ENCODE measurements at places on chromosomes 4 and X. TPM values are rescaled to one million over a fixed set of nuclear protein-coding genes. Genes with fewer than 3 reads are reported as not detected.

DNA sequence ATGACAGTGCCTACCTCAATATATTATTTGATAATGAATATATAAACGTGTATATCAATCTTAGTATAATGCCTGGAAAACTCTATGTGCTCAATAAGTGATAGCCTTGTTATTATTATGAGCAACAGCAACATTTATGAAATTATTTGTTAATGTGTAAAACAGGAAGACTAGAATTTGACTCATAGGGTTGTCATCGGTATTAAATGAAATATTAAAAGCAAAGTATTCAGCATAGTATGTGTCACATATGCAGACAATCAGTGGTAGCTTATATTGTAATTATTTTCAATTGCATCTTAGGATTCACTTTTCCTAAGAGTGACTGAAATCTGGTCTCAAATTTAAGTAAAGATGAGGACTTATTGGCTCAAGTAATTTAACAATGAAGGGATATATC lies 24.6 kb downstream of the SPANXD start:
- no peak overlapping the region for H3K27ac ChIP-seq
- H3K4me1 ChIP-seq = no peaks in the 10 kb centered on the region
- no peaks in the 10 kb centered on the region for H3K36me3 ChIP-seq
- no peaks in the 10 kb centered on the region for H3K27me3 ChIP-seq

- H3K36me3 ChIP-seq = no peaks in the 10 kb centered on the region
- H3K4me3 ChIP-seq = no peak overlapping the region
- H3K27ac ChIP-seq = no peak overlapping the region
- no peak for DNase-seq
These were observed 1144.2 kb downstream of the FAT4 start for GRCh38 chr4:126458993-126459392.

- no peak for DNase-seq
- no peaks in the 10 kb centered on the region for H3K4me1 ChIP-seq
- H3K4me3 ChIP-seq = no peak overlapping the region
These were observed 40.1 kb downstream of the SATL1 start for GRCh38 chrX:85203461-85203970.

GRCh38 chr4:177530561-177530960 lies 88.3 kb upstream of the AGA start:
- H3K27ac ChIP-seq = no peak overlapping the region
- H3K4me3 ChIP-seq = no peak overlapping the region
- no peak for DNase-seq
- peaks cover 4% of the 10 kb centered on the region for H3K36me3 ChIP-seq
- H3K4me1 ChIP-seq = peaks cover 3% of the 10 kb centered on the region

- no peaks in the 10 kb centered on the region for H3K27me3 ChIP-seq
- DNase-seq = no peak
- no peak overlapping the region for H3K4me3 ChIP-seq
- no peak overlapping the region for H3K27ac ChIP-seq
- H3K36me3 ChIP-seq = no peaks in the 10 kb centered on the region
These were observed 1698.3 kb downstream of the STIM2 start for GRCh38 chr4:28558895-28559294.

DNA sequence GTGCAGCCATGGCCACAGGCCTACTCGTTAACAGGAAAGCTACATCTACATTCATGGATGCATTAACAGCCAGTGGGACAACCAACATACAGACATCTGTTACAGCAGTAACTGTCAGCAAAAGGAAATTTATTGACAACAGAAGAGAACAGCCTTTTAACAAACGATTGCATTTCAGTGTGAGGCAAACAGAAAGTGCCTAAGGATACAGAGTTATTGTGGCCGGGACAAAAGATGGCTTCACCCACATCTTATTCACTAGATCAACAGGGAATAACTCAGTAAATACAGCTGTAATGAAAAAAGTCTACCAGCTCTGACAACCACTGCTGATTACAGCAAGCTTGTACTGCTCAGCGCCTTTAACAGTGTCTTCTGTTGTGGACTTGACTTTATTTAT lies 61.5 kb upstream of the TBL1X start:
- DNase-seq = no peak
- H3K4me1 ChIP-seq = no peaks in the 10 kb centered on the region
- H3K4me3 ChIP-seq = no peak overlapping the region
- no peaks in the 10 kb centered on the region for H3K27me3 ChIP-seq
- H3K27ac ChIP-seq = no peak overlapping the region
- no peaks in the 10 kb centered on the region for H3K36me3 ChIP-seq

GRCh38 chrX:15930585-15930984 lies 76.0 kb upstream of the AP1S2 start:
- no peaks in the 10 kb centered on the region for H3K36me3 ChIP-seq
- peaks cover 38% of the 10 kb centered on the region for H3K27me3 ChIP-seq
- no peak overlapping the region for H3K27ac ChIP-seq
- DNase-seq = no peak

DNA sequence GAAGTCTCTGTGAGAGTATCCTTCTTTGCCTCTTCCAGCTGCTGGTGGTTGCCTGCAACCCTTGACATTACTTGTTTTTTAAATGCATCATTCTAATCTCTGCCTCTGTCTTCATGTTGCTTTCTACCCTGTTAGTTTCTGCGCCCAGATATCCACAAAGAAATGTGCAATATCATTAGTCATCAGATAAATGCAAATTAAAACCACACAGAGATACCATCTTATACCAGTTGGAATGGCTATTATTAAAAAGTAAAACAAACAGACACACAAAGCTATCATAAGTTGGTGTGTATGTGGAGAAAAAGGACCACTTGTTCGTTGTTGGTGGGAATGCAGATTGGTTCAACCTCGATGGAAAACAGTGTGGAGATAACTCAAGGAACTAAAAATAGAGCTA lies 517.4 kb downstream of the FAT4 start:
- DNase-seq = no peak
- no peak overlapping the region for H3K4me3 ChIP-seq
- H3K4me1 ChIP-seq = no peaks in the 10 kb centered on the region
- no peak overlapping the region for H3K27ac ChIP-seq
- H3K27me3 ChIP-seq = no peaks in the 10 kb centered on the region

- no peaks in the 10 kb centered on the region for H3K27me3 ChIP-seq
- no peak overlapping the region for H3K4me3 ChIP-seq
- no peaks in the 10 kb centered on the region for H3K4me1 ChIP-seq
- H3K27ac ChIP-seq = no peak overlapping the region
- DNase-seq = no peak
These were observed 152.0 kb upstream of the FTHL17 start for GRCh38 chrX:31223817-31224216.

GRCh38 chr4:30838331-30838730 lies 118.2 kb downstream of the PCDH7 start:
- H3K27me3 ChIP-seq = no peaks in the 10 kb centered on the region
- H3K36me3 ChIP-seq = peaks cover 5% of the 10 kb centered on the region
- DNase-seq = no peak

DNA sequence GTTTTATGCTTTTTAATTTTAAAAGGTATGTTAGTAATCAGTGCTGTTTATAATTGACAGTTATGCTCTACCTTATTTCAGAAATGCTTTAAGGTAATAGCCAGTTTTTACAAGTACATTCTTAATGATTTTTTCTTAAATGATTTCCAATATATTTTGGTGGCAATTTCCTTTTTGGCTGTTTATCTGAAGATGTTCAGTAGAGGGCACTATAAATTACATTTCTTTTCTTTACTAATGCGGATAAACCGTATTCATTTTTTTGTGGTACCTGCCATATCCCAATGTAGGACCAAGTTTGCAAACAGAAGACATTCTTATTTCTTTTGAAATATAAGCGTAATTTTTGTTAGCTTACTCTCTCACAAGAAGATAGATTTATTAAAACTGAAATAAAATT lies 65.4 kb downstream of the CCKAR start:
- DNase-seq = no peak
- no peak overlapping the region for H3K27ac ChIP-seq
- H3K36me3 ChIP-seq = peaks cover 34% of the 10 kb centered on the region
- peaks cover 6% of the 10 kb centered on the region for H3K4me1 ChIP-seq
- H3K4me3 ChIP-seq = no peak overlapping the region
- H3K27me3 ChIP-seq = no peaks in the 10 kb centered on the region

DNA sequence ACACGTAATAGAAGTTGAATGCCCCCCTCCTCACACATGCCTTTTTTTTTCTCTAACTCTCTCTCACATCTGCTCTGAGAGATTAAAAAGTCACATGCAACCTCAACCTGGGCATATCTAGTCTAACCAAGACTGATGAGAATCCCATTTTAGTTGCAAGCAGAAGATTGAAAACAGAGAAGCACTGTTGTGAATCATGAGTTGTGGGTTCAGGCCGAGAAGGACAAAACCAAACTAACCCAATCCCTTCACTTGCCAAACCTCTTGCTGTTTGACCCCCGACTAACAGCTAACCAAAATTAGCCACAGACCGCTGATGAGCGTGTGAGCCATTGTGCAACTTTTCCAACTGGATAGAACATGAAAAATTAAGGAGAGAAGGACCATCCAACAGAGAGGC lies 31.8 kb downstream of the CXCL1 start:
- H3K4me3 ChIP-seq = no peak overlapping the region
- no peaks in the 10 kb centered on the region for H3K27me3 ChIP-seq
- no peak for DNase-seq
- no peaks in the 10 kb centered on the region for H3K4me1 ChIP-seq
- H3K27ac ChIP-seq = no peak overlapping the region
- no peaks in the 10 kb centered on the region for H3K36me3 ChIP-seq

DNA sequence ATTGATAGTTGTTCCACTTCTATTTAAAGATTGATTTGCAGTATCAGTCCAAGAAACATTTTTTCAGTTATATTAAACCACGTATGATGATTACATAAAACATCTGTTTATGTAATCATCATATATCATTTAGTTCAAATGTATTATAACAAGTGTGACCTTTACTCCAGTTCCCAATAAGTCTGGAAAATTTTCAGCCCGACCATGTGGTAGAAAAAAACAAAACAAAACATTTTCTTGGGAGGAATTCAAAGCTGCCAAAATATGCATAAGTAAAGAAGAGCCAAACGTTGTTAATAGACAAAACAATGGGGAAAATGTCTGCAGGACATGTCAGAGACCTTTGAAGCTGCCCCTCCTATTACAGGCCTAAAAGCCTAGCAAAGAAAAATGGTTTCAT lies 709.1 kb downstream of the FAT4 start:
- peaks cover 2% of the 10 kb centered on the region for H3K36me3 ChIP-seq
- no peaks in the 10 kb centered on the region for H3K4me1 ChIP-seq
- no peaks in the 10 kb centered on the region for H3K27me3 ChIP-seq
- DNase-seq = no peak
- no peak overlapping the region for H3K27ac ChIP-seq

DNA sequence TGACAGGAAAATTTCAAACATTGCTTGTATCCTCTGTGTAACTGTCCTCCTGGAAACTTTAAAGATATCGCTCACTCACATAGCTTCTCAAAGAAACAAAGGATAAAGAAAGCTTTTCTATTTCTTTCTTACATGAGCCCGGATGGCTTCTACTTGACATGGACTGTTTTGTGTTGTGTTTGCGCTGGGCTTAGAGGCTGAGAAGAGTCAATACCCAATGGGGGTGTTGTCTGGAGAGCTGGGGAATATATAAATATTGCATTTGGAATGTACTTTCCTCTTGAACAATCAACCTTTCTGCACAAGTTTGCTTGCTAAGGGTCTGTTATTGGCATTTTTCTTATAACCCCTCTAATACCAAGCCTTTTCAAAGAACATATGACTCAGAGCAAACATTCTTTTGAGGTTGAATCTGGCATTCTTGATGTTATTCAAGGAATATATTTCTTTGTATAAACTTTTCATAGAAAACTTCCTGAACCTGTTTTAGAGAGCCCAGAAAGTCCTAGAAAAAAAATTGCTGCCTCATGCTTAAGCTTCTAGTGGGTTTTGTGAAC lies 331.9 kb downstream of the PACRGL start:
- DNase-seq = no peak
- peaks cover 2% of the 10 kb centered on the region for H3K4me1 ChIP-seq
- H3K4me3 ChIP-seq = no peak overlapping the region
- H3K36me3 ChIP-seq = no peaks in the 10 kb centered on the region

DNA sequence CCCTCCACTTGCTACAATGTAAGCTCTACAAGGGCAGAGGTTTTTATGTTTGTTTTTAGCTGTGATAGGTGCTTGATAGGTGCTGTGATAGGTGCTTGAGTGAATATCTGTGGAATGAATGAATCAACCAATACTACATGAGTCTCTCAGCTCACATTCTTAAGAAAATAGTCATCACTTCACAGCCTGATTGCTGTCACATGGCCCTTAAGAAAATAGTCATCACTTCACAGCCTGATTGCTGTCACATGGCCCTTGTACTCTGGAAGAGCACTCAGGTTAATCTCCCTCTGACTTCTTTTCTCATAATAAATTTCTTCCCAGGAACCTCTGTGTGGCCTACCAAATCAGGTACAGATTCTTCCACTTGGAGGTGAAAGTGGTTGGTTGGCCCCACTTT lies 335.2 kb downstream of the TENM3 start:
- H3K36me3 ChIP-seq = no peaks in the 10 kb centered on the region
- no peaks in the 10 kb centered on the region for H3K4me1 ChIP-seq
- no peaks in the 10 kb centered on the region for H3K27me3 ChIP-seq

GRCh38 chr4:105666693-105667092 lies 41.8 kb downstream of the INTS12 start:
- H3K27ac ChIP-seq = no peak overlapping the region
- H3K36me3 ChIP-seq = no peaks in the 10 kb centered on the region
- no peaks in the 10 kb centered on the region for H3K4me1 ChIP-seq
- H3K4me3 ChIP-seq = no peak overlapping the region
- H3K27me3 ChIP-seq = peaks cover 21% of the 10 kb centered on the region

DNA sequence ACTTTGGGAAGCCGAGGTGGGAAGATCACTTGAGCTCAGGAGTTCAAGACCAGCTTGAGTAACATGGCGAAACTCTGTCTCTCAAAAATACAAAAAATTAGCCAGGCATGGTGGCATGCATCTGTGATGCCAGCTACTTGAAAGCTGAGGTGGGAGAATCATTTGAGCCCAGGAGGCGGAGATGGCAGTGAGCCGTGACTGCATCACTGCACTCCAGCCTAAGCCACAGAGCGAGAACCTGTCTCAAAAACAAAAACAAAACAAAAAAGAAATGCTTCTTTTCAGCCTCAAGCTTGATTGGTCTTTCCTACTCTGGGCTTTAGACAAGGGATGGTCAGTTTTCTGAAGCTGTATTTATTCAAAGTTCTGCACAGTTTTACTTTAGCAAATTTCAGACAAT lies 15.8 kb upstream of the DHRSX start:
- DNase-seq = no peak
- H3K36me3 ChIP-seq = no peaks in the 10 kb centered on the region
- no peak overlapping the region for H3K4me3 ChIP-seq
- peaks cover 14% of the 10 kb centered on the region for H3K27me3 ChIP-seq

XPNPEP2 gene
- 0.55 TPM for total RNA-seq

ARHGAP24 gene
- 1.0 TPM for total RNA-seq

NUDT10 gene
- total RNA-seq = 0.38 TPM

HTRA3 gene
- total RNA-seq = not detected

TRO gene
- 2.1 TPM for total RNA-seq

P2RY4 gene
- total RNA-seq = 0.40 TPM

AREG gene
- total RNA-seq = 0.95 TPM

HSFX2 gene
- total RNA-seq = 0.45 TPM
